ENCODE measurements at places on chromosomes 2 and 18. TPM values are rescaled to one million over a fixed set of nuclear protein-coding genes. Genes with fewer than 3 reads are reported as not detected.

GRCh38 chr2:197606180-197606579 is 69.2 kb downstream of the RFTN2 start:
- H3K4me1 ChIP-seq: no peaks in the 10 kb centered on the region
- no peak for DNase-seq
- no peaks in the 10 kb centered on the region for H3K27me3 ChIP-seq
- no peak overlapping the region for H3K27ac ChIP-seq
- no peak overlapping the region for H3K4me3 ChIP-seq

Gene SIX3
- total RNA-seq: not detected

Gene ARL5A
- total RNA-seq: 95.9 TPM

Gene GULP1
- total RNA-seq: 74.8 TPM

Gene RAMP1
- 230 TPM for total RNA-seq

Gene UGT1A8
- not detected for total RNA-seq

- no peaks in the 10 kb centered on the region for H3K4me1 ChIP-seq
- no peak overlapping the region for H3K27ac ChIP-seq
- H3K4me3 ChIP-seq: no peak overlapping the region
- DNase-seq: no peak
- H3K27me3 ChIP-seq: no peaks in the 10 kb centered on the region
These were observed 735.0 kb downstream of the CCDC85A start for GRCh38 chr2:56918790-56919189.

DNA sequence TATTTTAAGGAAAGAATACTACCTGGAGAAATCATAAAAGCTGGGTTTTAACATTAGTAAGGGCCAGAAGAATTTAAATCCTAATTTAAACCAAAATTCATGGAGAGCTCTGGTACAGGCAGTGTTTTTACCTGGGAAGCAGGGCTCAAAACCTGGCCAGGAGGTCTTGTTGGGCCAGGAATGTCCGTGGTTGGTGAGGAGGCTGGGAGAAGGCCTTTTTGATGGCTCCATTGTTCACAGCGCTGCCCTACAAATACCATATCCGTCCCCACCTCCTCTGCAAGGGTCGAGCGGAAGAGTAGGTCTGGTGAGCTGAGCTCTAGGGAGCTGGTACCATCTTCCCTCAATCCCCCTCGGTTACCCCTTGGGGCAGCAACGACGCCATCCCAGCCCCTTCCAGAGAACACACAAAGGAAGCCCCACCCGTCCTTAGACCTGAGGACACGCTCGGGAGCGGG is 10.9 kb upstream of the HOXD1 start:
- no peak overlapping the region for H3K27ac ChIP-seq
- no peak for DNase-seq
- H3K4me1 ChIP-seq: no peaks in the 10 kb centered on the region
- H3K4me3 ChIP-seq: no peak overlapping the region
- H3K27me3 ChIP-seq: no peaks in the 10 kb centered on the region

- no peak overlapping the region for H3K4me3 ChIP-seq
- no peaks in the 10 kb centered on the region for H3K36me3 ChIP-seq
- no peaks in the 10 kb centered on the region for H3K27me3 ChIP-seq
- H3K27ac ChIP-seq: no peak overlapping the region
- DNase-seq: no peak
- peaks cover 7% of the 10 kb centered on the region for H3K4me1 ChIP-seq
These were observed 74.3 kb downstream of the NPAS2 start for GRCh38 chr2:100894105-100894795.

GRCh38 chr2:142435847-142436246 is 305.0 kb upstream of the LRP1B start:
- H3K4me1 ChIP-seq: no peaks in the 10 kb centered on the region
- H3K36me3 ChIP-seq: no peaks in the 10 kb centered on the region
- H3K27me3 ChIP-seq: no peaks in the 10 kb centered on the region

Gene NEB
- total RNA-seq: 1.6 TPM

Gene PLA2R1
- total RNA-seq: 28.8 TPM

DNA sequence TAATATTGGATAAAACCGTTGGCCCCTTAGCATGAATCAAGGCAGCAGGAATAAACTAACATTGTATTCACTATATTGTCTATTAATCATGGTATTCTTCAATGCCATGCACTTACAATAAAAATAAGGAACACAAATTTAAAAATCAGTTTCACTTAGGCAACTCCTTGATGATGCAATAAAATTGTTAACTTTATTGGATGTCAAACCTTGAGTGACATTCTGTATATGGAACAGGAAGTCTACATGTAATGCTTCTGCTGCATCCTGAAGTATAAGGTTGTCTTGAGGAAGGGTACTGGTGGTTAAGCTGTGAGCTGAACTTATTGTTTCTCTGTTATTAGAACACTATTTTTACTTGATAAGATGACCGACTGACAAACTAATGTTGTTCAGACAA is 605.5 kb downstream of the SATB2 start:
- no peak for DNase-seq
- H3K27ac ChIP-seq: no peak overlapping the region
- no peaks in the 10 kb centered on the region for H3K36me3 ChIP-seq
- no peaks in the 10 kb centered on the region for H3K27me3 ChIP-seq
- H3K4me3 ChIP-seq: no peak overlapping the region
- no peaks in the 10 kb centered on the region for H3K4me1 ChIP-seq

DNA sequence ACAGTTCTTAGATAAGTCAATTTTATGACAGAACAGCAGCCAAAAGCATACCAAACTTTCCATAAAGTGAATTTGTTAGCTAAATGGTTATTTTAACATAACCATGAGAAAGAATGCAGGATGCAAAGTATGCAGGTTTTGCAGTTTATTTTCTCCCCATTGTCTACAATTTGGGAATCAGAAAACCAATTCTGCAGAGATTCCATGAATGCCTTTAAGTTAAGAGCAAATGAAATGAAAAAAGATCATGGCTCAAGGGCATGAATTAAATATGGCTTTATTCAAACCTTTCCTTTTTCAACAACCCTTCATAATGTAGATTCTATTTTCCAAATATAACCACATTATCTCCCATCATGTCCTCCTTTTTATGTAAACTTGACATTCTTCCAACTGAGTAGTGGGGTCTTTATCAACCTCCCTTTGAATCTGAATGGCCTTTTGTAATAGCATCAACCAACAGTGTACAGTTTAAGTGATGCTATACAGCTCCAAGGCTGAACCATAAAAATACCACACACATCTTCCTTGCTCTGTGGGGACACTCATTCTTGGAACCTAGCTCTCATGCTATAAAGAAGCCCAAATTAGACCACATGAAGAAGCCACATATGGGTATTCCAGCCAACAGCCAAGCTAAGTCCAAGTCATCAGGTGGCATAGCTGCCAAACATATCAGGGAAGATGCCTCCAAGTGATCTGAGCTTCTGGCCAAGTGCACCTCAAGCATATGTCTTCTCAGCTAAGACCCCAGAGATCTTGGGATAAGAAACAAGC is 49.8 kb downstream of the PIAS2 start:
- peaks cover 2% of the 10 kb centered on the region for H3K36me3 ChIP-seq
- H3K27me3 ChIP-seq: no peaks in the 10 kb centered on the region
- DNase-seq: no peak

Gene SLC14A1
- total RNA-seq: 33.1 TPM

DNA sequence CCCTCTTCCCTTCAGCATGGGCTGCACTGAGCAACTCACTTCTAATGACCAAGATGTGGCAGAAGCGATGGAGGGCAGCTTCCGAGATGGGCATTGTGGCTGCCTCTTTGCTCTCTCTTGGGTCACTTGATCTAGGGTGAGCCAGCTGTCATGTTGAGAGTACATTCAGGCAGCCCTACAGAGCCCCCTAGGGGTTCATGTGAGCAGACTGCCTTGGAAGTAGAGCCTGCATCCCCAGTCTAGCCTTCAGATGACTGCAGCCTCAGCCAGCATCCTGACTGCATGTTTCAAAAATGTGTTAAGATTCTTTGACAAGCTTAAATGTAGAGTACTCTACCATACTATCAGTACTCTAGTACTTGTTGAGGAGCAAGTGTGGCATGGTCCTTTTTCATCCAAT is 143.9 kb downstream of the NCK2 start:
- DNase-seq: no peak
- H3K36me3 ChIP-seq: no peaks in the 10 kb centered on the region
- no peak overlapping the region for H3K4me3 ChIP-seq
- H3K27ac ChIP-seq: no peak overlapping the region
- peaks cover 6% of the 10 kb centered on the region for H3K4me1 ChIP-seq

GRCh38 chr2:144518748-144519596 is 947 bp downstream of the ZEB2 start:
- peak overlapping the region; percentile 100 for H3K4me3 ChIP-seq
- H3K4me1 ChIP-seq: no peaks in the 10 kb centered on the region
- peak overlapping the region; percentile 91 for H3K27ac ChIP-seq
- H3K27me3 ChIP-seq: no peaks in the 10 kb centered on the region
- no peak for DNase-seq
- H3K36me3 ChIP-seq: no peaks in the 10 kb centered on the region

GRCh38 chr2:231765496-231765929 is 15.6 kb downstream of the PDE6D start:
- no peak for DNase-seq
- no peak overlapping the region for H3K27ac ChIP-seq
- H3K27me3 ChIP-seq: no peaks in the 10 kb centered on the region
- H3K4me3 ChIP-seq: no peak overlapping the region

DNA sequence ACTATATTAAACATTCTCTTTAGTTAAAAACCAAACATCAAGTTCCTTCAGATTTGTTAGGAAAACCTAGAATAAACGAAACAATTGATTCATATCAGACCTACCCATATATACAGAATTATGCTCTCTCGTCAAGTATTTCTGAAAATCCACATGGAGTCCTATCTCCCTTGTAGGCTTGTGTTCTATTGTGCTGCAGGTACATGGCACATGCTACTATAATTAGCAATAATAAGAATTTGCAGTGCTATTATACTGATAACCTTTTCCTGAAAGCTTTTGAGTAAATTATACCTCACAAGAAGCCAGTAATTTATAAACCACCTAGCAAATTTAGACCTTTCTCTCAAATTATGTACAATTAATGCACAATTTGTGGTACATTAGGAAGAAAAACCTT is 158.6 kb upstream of the STK17B start:
- DNase-seq: no peak
- no peaks in the 10 kb centered on the region for H3K4me1 ChIP-seq
- H3K27ac ChIP-seq: no peak overlapping the region

GRCh38 chr2:128474036-128474955 is 155.6 kb upstream of the HS6ST1 start:
- H3K27ac ChIP-seq: no peak overlapping the region
- no peaks in the 10 kb centered on the region for H3K4me1 ChIP-seq
- no peak for DNase-seq
- H3K27me3 ChIP-seq: no peaks in the 10 kb centered on the region
- no peaks in the 10 kb centered on the region for H3K36me3 ChIP-seq
- no peak overlapping the region for H3K4me3 ChIP-seq

Gene DSG2
- 4.7 TPM for total RNA-seq

Gene CASP8
- 19.2 TPM for total RNA-seq

GRCh38 chr2:159201360-159202063 is 85.0 kb downstream of the WDSUB1 start:
- peak overlapping the region; percentile 72 for H3K27ac ChIP-seq
- H3K4me1 ChIP-seq: no peaks in the 10 kb centered on the region
- DNase-seq: no peak

DNA sequence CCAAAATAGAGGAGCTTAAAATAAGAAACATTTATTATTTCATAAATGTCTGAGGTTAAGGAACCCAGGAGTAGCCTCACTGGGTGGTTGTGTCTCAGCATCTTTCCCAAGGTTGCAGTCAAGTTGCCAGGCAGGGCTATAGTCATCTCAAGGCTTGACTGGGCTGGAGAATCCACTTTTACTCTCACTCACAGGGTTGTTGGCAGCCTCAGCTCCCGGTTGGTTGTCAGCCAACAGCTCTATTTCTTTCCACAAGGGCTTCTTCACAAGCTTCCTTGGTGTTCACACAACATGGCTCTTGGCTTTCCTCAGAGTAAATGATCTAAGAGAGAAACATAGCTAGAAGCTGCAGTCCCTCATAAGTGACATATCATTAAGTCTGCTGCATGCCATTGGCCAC is 55.6 kb upstream of the TEX51 start:
- no peak overlapping the region for H3K27ac ChIP-seq
- no peaks in the 10 kb centered on the region for H3K27me3 ChIP-seq
- H3K4me1 ChIP-seq: no peaks in the 10 kb centered on the region
- no peaks in the 10 kb centered on the region for H3K36me3 ChIP-seq

GRCh38 chr2:158828378-158829164 is 33.5 kb downstream of the DAPL1 start:
- H3K4me1 ChIP-seq: peaks cover 2% of the 10 kb centered on the region
- H3K27me3 ChIP-seq: no peaks in the 10 kb centered on the region
- no peak for DNase-seq
- peak overlapping the region; percentile 37 for H3K27ac ChIP-seq

Gene ANKRD30BL
- total RNA-seq: not detected

Gene CACNB4
- 14.3 TPM for total RNA-seq

- no peaks in the 10 kb centered on the region for H3K36me3 ChIP-seq
- no peak overlapping the region for H3K4me3 ChIP-seq
- no peak for DNase-seq
These were observed 272.5 kb downstream of the DSEL start for GRCh38 chr18:67243799-67244587.

DNA sequence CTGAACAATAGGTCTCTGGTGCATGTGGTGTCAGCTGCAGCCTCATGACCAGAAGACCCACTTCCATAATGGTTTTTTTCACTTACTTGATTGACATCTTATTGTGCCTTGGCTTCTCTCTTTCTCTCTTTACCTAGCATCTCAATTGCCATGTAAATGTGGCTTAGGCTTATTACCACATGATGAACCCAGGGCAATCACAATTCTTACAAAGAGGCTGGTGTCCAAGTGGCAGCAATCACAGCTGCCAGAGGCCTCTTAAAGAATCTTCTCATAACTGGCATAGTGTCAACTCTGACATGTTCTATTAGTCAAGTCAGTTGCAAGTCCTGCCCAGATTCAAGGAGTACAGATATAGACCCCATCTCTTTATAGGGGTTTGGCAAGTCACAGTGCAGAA is 1224.8 kb downstream of the SUCLG1 start:
- H3K4me1 ChIP-seq: no peaks in the 10 kb centered on the region
- no peak overlapping the region for H3K27ac ChIP-seq
- DNase-seq: no peak

Gene POTEI
- 0.26 TPM for total RNA-seq

GRCh38 chr18:58393295-58393694 is 235.6 kb downstream of the ALPK2 start:
- no peak for DNase-seq
- no peak overlapping the region for H3K27ac ChIP-seq
- H3K27me3 ChIP-seq: no peaks in the 10 kb centered on the region
- H3K4me3 ChIP-seq: no peak overlapping the region

DNA sequence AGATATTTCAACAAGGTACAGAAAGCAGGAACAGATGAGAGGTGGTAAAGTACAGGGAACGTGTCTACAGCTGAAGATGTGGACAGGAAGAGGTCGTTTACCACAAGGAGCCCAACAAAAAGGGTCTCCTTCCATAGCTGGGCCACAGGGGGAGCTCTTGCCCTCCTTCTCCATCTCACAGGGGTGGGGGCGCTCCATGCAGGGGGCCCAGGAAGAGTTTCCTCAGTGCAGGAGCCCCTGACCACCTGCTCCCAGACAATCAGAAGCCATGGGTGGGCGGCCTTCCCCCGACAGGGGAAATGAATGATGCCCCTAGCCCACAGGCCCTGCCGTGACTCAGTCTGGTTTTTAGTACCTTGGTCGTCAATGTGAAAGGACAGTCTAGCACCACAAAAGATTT is 163.6 kb upstream of the ZNF516 start:
- DNase-seq: no peak
- no peaks in the 10 kb centered on the region for H3K27me3 ChIP-seq
- H3K4me1 ChIP-seq: no peaks in the 10 kb centered on the region

- H3K36me3 ChIP-seq: no peaks in the 10 kb centered on the region
- H3K4me1 ChIP-seq: no peaks in the 10 kb centered on the region
- no peak overlapping the region for H3K27ac ChIP-seq
- DNase-seq: no peak
These were observed 322.4 kb downstream of the TNS1 start for GRCh38 chr2:217680381-217680780.

Gene DLX1
- total RNA-seq: 0.51 TPM

Gene VSNL1
- total RNA-seq: not detected

Data from aorta (tissue), 5 donors.